Stromal cell of bone marrow (primary cell): ENCODE measurements at places on chromosomes 7 and 10.

GRCh38 chr10:19451937-19452336, 364.3 kb upstream of the PLXDC2 start:
- DNase-seq: no peak

GRCh38 chr10:103968441-103969391, 1.8 kb downstream of the SLK start:
- no peak for DNase-seq

- no peak for DNase-seq
Measured at GRCh38 chr7:87216701-87217508, 2.6 kb downstream of the TMEM243 start.

- DNase-seq: no peak
Measured at GRCh38 chr7:4186513-4186780, 495.6 kb upstream of the FOXK1 start.

DNA sequence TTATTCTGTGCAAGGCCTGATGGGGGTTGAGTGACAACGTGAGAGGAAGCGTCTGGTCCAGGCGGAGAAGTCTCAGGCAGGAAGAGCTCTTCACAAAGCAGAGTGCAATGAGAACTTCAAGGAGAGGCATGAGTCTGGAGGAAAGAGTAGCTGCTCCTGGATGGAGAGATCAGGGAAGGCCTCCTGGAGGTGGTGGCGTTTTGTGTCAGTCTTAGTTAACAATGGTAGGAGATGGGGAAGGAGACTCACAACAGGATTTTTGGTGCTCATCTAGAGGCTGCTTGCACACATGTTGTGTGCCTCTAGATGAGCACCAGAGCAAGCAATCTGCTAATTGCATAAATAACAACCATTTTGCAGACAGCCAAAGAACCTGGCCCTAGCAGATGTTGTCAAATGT, 442.8 kb upstream of the PODXL start:
- no peak for DNase-seq

GRCh38 chr10:79604294-79604693, 6.4 kb upstream of the SFTPA1 start:
- no peak for DNase-seq

DNA sequence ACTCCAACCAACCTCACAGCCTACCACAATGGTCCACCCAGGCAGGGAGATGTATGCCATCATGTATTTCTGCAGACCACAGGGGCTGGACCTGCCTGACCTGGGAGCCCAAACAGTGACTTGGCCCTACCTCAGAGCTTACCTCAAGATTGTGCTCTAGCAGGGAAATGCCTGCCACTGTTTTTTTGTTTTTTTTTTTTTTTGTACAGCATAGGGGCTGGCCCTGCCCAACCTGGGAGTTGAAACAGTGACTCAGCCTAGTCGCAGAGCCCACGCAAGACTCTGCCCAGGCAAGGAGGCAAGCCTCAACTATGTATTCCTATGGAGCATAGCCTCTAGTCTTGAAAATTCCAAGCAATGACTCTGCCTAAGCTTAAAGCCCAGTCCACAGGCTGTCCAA, 39.3 kb upstream of the CDK6 start:
- no peak for DNase-seq

DNA sequence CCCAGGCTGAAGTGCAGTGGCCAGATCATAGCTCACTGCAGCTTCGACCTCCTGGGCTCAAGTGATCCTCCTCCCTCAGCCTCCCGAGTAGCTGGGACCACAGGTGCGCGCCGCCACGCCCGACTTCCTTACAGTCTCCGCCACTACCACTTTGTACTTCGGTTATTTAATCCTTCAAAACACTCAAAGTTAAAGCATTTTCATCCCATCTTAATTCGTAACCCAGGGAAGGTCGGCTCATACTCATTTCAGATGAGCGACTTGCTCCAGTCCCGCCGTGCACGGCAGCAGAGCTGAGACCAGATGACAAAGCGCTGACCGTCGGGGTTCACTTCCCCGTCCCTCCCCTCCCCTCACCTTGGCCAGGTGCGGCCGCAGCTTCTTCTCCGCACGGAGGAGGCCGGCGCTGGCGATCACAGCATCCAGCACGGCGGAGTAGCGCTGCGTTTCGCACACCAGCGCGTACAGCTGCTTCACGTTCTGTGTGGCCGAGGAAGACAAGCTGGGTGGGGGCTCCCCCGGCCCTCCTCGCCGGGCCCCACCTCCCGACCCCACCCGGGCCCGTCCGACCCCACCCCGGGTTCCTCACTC, 457 bp downstream of the NSUN5 start:
- DNase-seq: no peak

- DNase-seq: no peak
Measured at GRCh38 chr10:7889947-7890542, 71.7 kb downstream of the TAF3 start.

GRCh38 chr10:71125749-71126107, 86.6 kb upstream of the UNC5B start:
- no peak for DNase-seq

- no peak for DNase-seq
Measured at GRCh38 chr10:52779541-52780390, 7.2 kb upstream of the MBL2 start.

DNA sequence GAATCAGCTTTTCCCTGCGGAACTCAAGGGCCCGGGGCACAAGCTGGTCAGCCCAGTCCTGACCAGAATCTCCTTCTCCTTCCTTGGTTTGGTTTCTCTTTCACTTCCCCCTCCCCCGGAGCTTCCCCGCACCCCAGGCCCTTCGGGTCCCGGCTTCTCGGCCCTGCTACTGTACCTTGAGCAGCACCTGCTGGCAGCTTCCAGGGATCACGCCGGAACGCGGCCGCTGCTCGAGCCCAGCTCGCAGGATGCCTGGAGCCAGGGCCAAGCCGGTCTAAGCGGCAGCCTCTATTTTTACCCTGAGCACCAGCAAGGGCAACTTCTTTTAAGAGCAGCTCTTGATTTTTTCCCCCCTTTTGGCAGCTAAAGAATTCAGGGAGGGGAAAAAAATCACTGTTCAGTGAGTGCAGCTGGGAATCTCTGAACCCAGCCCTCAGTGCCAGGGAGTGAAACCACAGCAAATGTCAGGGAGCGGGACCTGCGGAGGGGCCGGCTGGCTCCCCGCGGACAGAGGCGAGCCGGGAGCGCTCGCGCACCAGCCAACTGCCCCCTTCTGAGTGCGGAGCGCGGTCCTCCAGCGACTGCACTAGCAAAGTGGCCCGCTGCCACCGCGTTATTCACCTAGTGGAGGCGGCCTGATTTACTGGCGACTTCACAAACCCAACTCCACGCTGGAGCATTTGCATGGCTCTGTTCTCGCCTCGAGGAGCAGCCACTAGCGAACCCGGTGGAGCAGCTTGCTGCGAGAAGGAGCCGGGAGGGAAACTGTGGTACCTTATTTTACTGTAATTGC, 2.4 kb upstream of the INHBA start:
- DNase-seq: peak; percentile 81

DNA sequence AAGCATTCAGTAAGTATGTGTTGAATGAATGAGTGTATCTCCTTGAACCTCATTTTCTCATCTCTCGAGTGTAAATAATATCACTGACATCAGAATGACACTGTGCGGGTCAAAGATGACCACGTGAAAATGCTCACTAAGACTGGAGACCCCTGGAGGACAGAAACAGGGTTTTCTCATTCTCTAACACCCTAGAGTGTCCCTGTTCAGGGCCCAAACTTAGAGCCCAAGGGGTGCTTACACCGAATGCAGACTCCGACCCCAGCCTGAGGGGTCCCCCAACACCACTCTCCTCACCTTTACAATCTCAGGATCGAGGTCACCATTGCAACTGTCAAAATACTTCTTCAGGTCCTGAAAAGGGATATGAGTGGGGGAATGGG, 1.4 kb downstream of the CDK5 start:
- DNase-seq: no peak

- DNase-seq: no peak
Measured at GRCh38 chr10:62059217-62059920, 157.9 kb downstream of the ARID5B start.

DNA sequence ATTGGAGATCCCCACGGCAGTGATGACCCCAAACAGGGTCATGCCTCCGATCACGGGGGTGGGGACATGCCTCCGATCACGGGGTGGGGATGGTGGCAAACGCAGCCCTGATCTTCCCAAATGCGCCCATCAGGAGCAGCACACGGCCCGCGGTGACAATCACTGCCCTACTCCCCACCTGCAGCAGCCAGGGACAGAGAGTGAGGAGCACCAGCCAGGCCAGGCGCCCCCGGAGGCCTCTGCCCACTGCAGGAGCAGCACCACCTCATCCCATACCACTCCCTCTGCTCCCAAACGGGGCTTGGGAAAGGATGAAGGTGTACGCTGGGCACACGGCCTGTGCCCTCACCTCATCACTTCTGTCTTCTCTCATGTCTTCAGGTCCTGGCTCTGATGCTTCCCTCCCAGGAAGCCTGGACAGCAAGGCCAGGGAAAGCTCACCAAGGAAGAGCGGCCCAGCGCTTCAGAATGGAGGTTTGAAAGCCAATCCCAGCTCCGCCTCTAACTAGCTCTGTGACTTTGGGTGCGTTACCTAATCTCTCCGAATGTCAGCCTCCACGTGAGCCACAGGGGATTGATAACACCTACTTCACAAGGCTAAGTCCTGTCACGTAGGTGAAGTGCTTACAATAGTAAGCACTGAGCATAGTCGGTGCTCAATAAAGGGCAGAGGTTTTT, 37.1 kb downstream of the STRA8 start:
- DNase-seq: no peak

- no peak for DNase-seq
Measured at GRCh38 chr10:122390271-122390670, 15.8 kb downstream of the PLEKHA1 start.

GRCh38 chr7:57404343-57404966, 45.5 kb upstream of the ZNF716 start:
- DNase-seq: peak; percentile 21

GRCh38 chr10:26432938-26433337, 5.2 kb upstream of the APBB1IP start:
- DNase-seq: peak; percentile 47

GRCh38 chr7:45661302-45661995, 87.3 kb downstream of the ADCY1 start:
- DNase-seq: no peak

DNA sequence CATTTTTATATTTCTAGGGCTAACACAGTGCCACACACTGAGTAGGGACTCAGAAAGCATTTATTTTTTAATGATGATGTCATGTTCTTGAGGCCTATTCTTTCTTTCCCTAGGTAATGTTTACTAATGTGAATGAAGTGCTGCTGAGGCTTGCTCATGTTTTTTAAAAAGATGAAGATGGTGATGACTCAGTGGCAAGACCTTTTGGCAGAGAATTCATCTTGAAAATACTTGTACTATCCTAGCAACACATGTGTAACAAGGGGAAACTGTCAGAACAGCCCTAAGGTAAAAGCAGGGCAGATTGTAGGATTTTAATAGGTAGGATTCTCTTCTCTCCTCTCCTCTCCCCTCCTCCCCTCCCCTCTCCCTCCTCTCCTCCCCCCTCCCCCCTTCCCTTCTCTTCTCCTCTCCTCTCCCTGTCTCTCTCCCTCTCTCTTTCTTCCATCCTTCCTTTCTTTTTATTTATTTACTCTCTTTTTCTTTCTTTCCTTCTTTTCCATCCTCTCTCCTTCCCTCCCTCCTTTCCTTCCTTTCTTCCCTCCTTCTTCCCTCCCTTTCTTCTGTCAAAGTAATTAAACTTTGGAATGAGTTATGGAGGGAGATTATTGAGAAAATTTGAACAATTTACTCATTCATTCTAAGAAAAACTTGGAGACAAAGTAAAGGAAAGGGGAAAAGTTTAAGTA, 75.3 kb downstream of the ZNF92 start:
- peak; percentile 49 for DNase-seq

DNA sequence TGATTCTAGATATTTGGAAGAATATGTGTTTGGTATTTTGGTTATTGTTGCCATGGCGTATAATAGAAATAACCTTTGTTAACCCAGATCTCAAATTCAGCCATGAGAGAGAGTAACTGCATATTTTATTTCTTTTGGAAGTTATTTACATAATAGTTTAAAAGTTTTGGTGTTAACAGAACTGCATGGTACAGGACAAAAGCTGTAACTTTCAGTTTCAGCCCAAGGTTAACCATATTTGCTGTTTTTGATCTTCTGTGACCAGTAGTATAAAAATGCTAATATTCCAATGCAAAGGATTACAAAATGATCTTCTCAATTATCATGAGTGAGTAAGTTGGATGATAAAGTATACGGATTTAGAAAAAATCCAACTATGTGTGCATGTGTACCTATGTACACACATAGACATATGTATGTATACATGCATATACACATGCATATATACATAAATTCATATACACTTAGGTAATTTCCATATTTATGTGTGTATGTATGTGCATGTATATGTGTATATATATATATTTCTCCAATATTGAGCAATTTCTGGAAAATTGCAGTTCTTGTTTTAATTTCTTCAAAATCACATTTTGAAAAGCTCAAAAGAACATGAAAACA, 38.0 kb upstream of the PIP4K2A start:
- no peak for DNase-seq
